ENCODE measurements at places on chromosomes 5 and 9.

GRCh38 chr5:5794118-5794560 is 371.7 kb downstream of the ICE1 start:
- no peak for DNase-seq

DNA sequence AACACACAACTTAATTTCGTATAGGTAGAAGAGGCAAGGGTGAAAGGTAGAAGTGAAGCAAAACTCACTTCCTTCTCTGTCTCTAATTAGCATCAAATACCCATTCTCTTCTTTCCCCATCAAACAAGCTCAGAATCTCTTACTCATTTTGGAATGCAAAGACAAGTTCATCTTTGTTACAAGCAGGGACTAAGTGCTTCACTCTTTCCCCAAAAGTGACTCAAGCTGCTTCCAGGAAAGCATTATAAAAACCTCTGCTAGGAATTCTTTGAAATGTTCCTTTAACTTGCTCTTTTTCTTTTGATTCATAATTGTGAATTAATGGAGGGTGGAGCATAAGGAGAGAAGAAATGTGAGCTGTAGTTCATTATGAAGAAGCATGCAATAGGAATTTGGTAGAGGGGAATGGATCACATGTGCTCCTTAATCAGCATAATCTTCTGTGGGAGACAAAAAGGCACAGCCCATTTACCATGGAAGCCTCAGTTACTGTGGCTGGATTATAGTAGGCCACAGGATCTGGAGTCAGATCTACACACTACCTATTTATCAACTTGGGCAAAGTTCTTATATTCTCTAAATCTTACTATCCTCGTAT is 109.5 kb upstream of the DPYSL3 start:
- DNase-seq, result no peak

GRCh38 chr5:178545941-178546674 is 44.1 kb downstream of the COL23A1 start:
- no peak for DNase-seq

GRCh38 chr5:50535393-50535792 is 94.3 kb upstream of the EMB start:
- DNase-seq, result no peak

GRCh38 chr5:96207420-96207819 is 225.6 kb downstream of the PCSK1 start:
- no peak for DNase-seq
